ENCODE measurements at places on chromosomes 3 and 15. TPM values are rescaled to one million over a fixed set of nuclear protein-coding genes. Genes with fewer than 3 reads are reported as not detected.

KNG1 gene
- total RNA-seq: not detected

PLEKHO2 gene
- 6.9 TPM for total RNA-seq

ARHGEF26 gene
- total RNA-seq: 11.2 TPM

SPTBN5 gene
- total RNA-seq: 0.20 TPM

APOD gene
- total RNA-seq: 1.2 TPM
